ENCODE measurements at places on chromosomes 7 and 10.

DNA sequence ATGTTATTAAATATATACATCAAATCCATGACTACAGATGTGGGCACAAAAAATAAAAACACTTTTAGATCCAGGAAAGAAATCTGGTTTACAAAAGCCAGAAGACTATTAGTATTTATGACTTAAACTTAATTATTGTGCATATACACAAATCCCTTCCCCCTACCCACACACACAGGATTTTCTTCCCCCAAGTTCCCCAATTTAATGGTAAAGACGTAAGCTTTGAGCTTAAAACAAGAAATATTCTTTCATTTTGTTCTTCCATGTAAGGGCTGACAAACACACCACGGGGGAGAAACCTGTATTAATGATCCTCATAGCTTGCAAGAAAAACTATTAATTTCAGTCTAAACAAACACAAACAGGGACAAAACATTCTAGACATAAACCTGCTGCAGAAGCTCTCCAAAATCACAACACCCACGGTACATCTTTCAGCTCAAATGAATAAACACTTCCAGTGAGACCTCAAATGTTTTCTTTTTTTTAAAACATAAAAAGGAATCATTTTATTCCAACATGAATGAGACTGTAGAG lies 28.5 kb downstream of the OSBPL3 start:
- DNase-seq, result no peak

DNA sequence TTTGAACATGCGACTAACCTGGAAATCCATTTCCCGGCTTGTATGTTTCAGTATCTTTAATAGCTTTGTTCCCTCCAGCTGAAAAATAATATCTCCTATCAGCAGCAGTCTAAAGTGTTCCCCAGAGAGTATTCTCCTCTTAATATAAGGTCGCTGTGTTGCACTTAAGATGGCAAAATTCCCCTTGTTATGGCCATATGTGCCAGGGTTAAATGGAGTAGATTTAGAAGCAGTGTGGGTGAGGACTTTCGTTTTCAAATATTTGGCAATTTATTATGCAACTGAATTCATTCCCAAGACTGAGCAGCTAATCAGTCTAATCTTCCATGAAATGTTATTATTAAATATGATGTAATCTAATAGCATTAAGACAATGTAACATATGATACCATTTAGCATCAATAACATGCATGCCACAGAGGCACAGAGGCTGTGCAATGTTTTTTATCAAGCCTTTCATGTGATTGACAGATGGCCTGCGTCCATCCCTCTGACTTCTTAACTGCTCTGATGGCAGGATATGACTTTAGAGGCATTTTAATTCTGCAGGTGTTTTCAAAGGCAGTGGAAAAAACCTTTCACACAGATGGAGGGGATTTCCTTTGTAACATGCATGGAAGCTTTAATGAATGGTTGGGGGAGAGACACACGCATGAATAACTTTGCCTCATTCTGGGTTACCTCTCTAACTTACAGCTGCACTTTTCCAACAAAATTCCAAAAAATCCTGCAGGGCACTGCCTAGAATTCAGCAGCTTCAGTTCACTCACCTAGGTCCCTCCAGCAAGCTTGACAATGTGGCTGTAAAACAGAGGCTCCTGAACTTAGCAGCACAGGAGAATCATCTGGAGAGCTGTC lies 55.1 kb upstream of the ZPBP start:
- no peak for DNase-seq

- DNase-seq, result no peak
These were observed 3.3 kb downstream of the PITRM1 start for GRCh38 chr10:3169271-3169670.

DNA sequence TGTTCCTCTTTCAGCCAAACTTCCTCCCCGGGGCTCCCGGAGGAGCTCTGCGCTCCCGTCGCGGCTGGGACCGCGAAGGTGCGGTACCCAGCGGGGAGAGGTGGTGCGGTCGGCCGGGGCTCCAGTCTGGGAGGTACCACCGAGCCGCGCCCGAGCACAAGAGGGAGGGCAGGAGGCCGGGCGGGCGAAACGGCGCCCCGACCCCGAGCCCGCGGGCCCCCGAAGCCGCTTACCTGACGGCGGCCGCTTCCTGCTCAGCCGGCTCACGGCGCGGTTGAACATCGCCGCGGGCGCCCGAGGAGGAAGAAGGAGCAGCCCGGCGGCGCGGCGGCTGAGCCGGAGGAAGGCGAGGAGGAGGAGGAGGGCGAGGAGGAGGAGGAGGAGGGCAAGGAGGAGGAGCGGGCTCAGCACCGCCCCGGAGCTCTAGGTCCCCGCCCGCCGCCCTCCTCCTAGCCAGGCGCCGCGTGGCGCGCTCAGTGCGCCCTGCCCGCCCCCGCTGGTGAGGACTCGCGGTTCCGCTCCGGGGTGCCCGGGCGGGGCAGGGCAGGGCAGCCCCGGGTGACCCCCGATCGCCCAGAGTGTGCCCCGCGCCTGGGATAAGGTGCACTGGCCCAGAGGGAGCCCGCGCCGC lies at the start of gene RGS10:
RGS10 (minus strand) TSS at position 363 of the 631 bp plus-strand sequence; CDS start at position 282, 81 bp downstream.
- DNase-seq, result no peak

DNA sequence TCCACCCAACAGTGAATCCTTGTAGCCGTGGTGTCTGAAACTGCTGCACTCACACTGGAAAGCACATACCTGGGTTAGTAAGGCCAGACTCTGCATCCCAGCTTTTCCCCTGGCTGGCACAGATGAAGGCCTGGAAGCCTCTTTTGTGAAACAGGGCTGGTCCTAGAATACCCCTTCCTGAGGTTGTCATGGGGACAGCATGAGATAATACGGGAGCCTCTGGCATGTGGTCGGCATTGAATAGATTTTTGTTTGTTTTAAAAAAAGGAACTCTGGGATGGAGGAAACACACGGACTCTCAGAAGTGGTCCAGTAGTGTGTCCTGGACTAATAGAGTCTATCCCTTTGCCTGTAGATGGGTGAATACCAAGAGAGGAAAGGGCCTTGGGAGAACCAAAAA lies 129.7 kb downstream of the TMEM178B start:
- peak; percentile 44 for DNase-seq

DNA sequence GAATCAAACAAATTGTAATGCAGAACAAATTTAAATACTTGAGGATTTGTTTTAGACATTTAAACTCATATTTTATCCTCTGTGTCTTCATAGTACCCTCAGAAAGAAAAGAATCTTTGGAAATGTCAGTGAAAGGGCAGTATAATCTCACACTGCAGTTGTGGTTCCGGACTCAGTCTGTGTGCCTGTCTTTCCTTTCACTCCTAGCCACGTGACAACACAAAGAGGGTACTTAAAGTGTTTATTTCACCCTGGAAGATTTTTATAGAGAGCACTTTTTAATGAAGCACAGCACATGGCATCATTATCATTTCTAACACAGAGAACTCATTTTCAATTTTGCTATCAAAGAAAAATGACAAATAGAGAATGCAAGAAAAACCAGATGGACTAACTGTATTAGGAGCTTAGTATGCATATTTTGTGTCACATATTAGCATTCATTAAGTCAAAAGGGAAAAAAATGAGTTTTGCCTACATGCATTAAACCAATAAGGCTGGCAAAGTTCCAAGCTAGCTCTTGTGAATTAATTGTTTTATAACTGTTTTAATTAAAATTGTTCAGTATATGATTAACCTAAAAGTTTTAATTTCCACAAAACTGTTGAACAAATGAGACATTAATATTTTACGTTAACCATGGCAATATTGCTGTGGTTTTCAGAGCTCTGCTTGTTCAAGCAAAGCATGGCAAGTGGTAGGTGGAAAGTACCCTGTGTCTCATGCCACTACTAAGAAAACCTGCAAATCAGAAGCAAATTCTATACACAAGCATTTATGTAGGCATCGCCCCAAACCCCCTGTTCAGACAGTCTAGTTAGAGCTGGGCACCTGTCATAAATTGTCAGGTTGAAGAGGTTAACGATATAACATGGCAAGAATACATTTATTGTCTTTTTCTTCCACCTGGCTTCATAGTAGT lies 65.9 kb downstream of the AUTS2 start:
- no peak for DNase-seq

GRCh38 chr10:60258429-60258797 lies 131.3 kb downstream of the ANK3 start:
- no peak for DNase-seq

DNA sequence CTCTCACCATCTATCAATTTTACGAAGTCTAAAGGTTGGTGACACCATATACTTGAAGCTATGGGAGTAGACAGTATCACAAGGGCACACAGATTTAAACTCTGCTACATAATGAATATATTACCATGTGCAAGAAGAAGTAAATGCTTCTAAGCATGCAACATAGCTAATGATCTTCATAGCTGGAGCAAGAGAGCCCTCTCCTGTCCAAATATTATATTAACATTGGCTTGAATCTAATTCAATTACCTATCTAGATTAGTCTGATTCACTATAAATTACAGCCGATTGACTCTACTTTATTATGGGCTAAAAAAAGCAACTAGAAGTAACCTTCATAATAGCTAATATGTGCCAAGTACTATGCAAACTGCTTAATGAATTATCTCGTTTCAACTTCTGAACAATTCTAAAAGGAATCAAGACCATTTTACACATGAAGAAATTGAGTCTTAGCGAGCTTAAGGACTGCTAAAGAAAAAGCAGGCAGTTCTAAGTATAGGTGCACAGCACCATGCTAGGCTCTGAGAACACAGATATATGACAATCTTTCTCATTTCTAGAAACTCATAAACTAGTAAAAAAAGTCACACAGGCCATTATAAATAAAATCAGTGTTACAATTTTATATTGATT lies 21.9 kb downstream of the FRA10AC1 start:
- DNase-seq, result peak; percentile 13

DNA sequence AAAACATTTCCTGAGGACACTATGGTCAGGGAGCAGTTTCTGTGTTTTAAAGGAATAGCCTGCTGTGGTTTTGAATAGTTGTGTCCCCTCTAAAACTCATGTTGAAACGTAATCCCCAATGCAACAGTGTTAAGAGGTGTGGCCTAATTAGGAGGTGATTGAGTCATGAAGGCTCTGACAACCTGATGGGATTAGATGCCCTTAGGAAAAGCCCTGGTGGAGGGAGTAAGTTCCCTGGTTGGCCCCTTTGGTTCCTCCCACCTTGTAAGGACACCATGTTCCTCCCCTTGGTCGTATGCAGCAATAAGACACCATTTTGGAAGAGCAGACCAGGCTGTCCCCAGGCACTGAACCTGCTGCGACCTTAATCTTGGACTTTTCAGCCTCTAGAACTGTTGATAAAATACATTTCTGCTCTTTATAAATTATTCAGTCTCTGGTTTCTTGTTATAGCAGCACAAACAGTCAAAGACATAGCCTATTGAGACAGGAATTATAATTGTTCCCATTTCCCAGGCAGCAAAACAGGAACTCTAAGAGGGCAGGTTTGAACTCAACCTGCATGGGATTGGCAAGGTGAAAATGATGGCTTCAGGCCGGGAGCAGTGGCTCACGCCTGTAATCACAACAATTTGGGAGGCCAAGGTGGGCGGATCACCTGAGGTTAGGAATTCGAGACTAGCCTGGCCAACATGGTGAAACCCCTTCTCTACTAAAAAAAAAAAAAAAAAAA lies 20.5 kb upstream of the TNS3 start:
- no peak for DNase-seq

GRCh38 chr10:96268341-96268909 lies 2.9 kb downstream of the BLNK start:
- no peak for DNase-seq

- no peak for DNase-seq
These were observed 638.2 kb upstream of the FZD8 start for GRCh38 chr10:36280321-36280741.

DNA sequence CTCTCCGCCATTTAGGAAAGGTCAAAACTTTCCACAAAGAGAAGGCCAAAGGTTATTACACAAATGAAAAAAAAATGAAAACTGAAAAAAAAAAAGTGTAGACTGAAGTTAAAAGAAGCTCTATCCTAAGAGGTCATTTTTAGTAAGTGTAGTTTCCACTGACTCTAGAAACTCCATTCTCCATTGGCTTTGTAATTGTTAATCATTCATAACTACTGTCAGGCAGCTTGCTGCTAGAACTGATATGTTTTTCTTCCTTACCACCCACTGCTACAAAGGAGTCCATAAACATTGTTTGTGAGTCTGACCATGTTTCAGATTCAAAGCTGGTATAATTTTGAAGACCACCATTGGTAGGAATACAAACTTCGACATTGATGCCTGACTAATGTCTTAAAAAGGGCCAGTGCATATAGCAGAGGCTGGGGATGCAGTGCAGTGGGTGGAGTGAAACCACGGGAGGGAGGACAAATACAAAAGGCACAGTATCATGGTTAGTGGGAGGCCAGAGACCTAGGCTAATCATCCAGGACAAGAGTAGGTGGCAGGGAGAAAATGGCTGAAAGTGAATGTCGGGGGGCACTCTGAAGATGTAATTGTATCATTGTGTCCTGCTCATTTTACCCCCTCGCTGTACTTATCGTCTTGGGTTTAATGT lies 16.9 kb upstream of the DYNC1I1 start:
- DNase-seq, result no peak

DNA sequence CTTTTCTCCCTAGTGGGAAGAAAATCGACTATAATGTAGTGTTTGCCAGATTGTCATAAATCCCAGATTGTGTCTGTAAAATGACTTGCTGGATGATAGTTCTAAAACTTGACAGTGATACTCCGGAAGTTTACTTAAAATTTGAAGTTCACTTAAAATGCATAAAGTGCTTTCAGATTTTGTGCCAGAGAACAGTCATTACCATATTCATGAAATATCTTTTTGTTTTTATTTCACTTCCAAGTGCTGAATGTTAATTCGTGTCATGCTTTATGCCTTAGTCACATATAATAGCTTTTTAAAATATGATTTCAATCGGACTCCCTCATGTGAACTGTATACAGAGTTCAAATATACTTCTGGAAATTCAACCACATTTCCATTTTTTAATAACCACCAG lies 30.4 kb downstream of the PRPF18 start:
- no peak for DNase-seq

Measured in NCI-H1092 (cell line).